ENCODE measurements at places on chromosomes 1 and 21. TPM values are rescaled to one million over a fixed set of nuclear protein-coding genes. Genes with fewer than 3 reads are reported as not detected.

Gene RGS7
- total RNA-seq = not detected

Gene PTGFR
- total RNA-seq = not detected

Gene SIPA1L2
- 1.7 TPM for total RNA-seq

Gene ANKRD35
- total RNA-seq = 0.59 TPM

Gene KCNA3
- total RNA-seq = 15.5 TPM

Gene USH2A
- not detected for total RNA-seq

Gene SH2D2A
- 315 TPM for total RNA-seq

Gene FCRL3
- 6.4 TPM for total RNA-seq

DNA sequence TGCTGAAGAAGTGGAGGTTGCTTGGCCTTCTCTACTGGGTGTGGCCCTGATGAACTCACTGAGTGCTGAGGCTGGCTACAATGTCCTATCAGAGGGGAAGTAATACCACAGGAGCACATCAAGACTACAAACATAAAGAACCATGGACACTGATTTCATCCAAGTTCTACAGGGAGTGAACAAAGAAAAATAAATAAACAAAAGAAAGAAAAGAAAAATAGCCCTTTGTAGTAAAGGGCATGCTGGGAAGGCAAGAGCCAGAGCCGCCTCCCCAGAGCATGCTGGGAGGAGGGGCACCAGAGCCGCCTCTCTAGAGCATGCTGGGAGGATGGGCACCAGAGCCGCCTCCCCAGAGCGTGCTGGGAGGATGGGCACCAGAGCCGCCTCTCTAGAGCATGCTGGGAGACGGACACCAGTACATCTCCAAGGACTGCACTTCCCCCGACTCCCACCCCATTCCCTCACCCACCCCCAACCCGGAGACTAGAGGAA, 65.9 kb downstream of the LAMC2 start:
- H3K27ac ChIP-seq = no peak overlapping the region
- H3K4me3 ChIP-seq = no peak overlapping the region
- no peaks in the 10 kb centered on the region for H3K36me3 ChIP-seq
- DNase-seq = no peak

- H3K27ac ChIP-seq = peak overlapping the region; percentile 38
- peaks cover 43% of the 10 kb centered on the region for H3K36me3 ChIP-seq
- peaks cover 40% of the 10 kb centered on the region for H3K4me1 ChIP-seq
- H3K4me3 ChIP-seq = no peak overlapping the region
Measured at GRCh38 chr1:150869683-150870082, 6.7 kb downstream of the ARNT start.

- no peaks in the 10 kb centered on the region for H3K4me1 ChIP-seq
- no peaks in the 10 kb centered on the region for H3K36me3 ChIP-seq
- DNase-seq = no peak
- H3K27ac ChIP-seq = no peak overlapping the region
- peaks cover 18% of the 10 kb centered on the region for H3K27me3 ChIP-seq
Measured at GRCh38 chr1:171357179-171357578, 43.2 kb downstream of the FMO4 start.

- DNase-seq = no peak
- H3K4me3 ChIP-seq = no peak overlapping the region
- peaks cover 45% of the 10 kb centered on the region for H3K4me1 ChIP-seq
- H3K36me3 ChIP-seq = no peaks in the 10 kb centered on the region
- no peaks in the 10 kb centered on the region for H3K27me3 ChIP-seq
Measured at GRCh38 chr21:33378081-33378480, 25.1 kb upstream of the IFNGR2 start.

GRCh38 chr1:69246710-69247109, 321.0 kb upstream of the LRRC7 start:
- no peaks in the 10 kb centered on the region for H3K4me1 ChIP-seq
- H3K36me3 ChIP-seq = no peaks in the 10 kb centered on the region
- DNase-seq = no peak
- no peaks in the 10 kb centered on the region for H3K27me3 ChIP-seq

GRCh38 chr1:100627936-100628335, 90.0 kb downstream of the GPR88 start:
- no peak overlapping the region for H3K27ac ChIP-seq
- H3K4me1 ChIP-seq = peaks cover 9% of the 10 kb centered on the region
- H3K36me3 ChIP-seq = no peaks in the 10 kb centered on the region
- DNase-seq = no peak
- no peak overlapping the region for H3K4me3 ChIP-seq

GRCh38 chr1:230589951-230590350, 52.3 kb upstream of the COG2 start:
- no peak overlapping the region for H3K27ac ChIP-seq
- H3K27me3 ChIP-seq = peaks cover 26% of the 10 kb centered on the region
- H3K4me3 ChIP-seq = no peak overlapping the region
- H3K36me3 ChIP-seq = no peaks in the 10 kb centered on the region
- H3K4me1 ChIP-seq = no peaks in the 10 kb centered on the region

DNA sequence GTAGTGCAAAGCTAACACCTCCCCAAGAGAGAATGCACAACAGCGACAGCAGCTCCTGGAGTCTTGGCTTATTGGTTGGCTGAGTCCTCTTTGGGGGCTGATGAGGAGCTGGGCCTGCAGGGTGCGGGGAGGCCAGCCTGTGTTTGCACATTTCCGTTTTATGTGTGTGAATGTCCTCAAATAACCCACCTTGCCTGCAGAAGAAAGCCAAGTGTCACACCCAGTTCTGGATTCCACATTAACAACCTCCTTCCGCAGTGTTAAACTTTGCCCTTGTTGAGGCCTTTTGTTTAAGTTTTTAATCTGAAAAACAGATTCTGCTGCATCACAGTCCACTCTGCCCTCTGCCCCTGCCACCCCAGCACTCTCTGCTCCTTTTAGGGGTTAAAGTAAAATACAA, 274.5 kb downstream of the TM2D1 start:
- H3K4me1 ChIP-seq = peaks cover 8% of the 10 kb centered on the region
- no peak overlapping the region for H3K4me3 ChIP-seq
- H3K27me3 ChIP-seq = no peaks in the 10 kb centered on the region

DNA sequence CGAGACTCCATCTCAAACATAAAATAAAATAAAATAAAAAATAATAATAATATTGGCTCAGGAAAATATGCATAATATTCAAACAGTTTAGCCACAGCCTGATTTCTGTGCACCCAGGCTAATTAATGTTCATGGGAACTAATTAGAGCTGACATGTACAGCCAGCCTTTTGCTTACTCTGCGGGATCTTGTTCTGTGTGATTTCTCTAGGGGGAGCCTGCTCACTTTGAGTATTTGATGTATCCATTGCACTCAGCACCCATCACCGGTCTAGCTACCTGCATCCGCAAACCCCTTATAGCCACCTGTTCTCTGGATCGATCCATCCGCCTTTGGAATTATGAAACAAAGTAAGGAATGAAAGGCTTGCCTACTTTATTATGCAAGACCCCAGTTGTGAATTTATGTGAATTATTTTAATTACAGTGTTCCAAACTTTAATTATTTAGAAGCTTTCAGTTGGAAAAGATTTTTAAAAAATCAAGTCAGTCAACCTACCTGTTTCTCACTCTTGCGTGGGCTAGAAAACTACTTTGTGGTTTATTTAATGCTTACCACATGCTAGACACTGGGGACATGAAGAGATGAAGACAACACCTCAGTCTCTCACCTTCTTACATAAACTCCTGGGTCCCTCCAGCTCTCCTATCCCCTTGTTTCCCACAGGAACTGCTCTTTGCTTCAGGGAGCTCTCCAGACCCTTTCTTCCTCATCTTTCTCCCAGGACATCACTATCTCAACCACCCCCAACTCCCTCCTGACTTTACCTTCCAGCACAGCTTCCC, 25.4 kb downstream of the CFAP57 start:
- H3K27me3 ChIP-seq = peaks cover 5% of the 10 kb centered on the region
- H3K4me3 ChIP-seq = no peak overlapping the region
- no peaks in the 10 kb centered on the region for H3K4me1 ChIP-seq
- H3K27ac ChIP-seq = no peak overlapping the region
- no peak for DNase-seq

GRCh38 chr1:18803151-18803791, 56.2 kb downstream of the TAS1R2 start:
- H3K36me3 ChIP-seq = no peaks in the 10 kb centered on the region
- no peaks in the 10 kb centered on the region for H3K4me1 ChIP-seq

DNA sequence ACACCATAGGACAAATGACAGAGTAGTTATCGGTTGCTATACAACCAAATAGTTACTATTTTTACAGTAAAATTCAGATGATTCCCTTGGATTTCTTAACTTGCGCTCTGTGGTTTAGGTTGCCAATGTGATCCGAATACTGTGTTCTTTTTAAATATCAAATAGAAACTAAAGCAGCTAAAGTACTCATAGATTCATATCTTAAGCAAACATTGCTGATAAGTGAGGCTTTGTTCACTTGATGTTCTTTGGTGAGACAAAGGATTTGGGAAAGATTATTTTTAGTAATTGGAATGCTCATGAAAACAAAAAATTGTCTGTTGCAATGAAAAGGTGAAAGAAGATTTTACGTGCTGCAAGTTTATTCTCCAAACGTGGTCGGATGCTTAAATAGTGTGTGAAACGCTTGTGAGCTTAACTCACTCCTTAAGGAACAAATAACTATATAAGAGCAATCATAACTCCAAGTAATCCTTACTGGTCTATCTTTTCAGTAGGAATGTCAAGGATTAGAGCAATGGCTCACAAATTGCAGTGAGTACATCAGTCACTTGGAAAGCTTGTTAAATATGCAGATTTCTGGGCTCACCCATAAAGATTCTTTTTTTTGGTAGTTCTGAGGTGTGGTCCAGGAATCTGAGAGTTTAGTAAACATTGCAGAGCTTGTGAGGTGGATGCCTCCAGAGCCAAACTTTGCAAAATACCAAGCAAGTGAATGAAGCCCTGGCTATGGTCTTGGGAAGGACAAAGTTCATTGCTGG, 31.8 kb upstream of the PDC start:
- H3K4me1 ChIP-seq = peaks cover 7% of the 10 kb centered on the region
- no peak overlapping the region for H3K4me3 ChIP-seq
- DNase-seq = no peak
- H3K27me3 ChIP-seq = no peaks in the 10 kb centered on the region
- no peaks in the 10 kb centered on the region for H3K36me3 ChIP-seq

- peaks cover 38% of the 10 kb centered on the region for H3K4me1 ChIP-seq
- no peaks in the 10 kb centered on the region for H3K27me3 ChIP-seq
- peak overlapping the region; percentile 97 for H3K4me3 ChIP-seq
- H3K36me3 ChIP-seq = no peaks in the 10 kb centered on the region
- peak overlapping the region; percentile 57 for H3K27ac ChIP-seq
- peak; percentile 51 for DNase-seq
Measured at GRCh38 chr1:23167353-23168078, 1.1 kb downstream of the LUZP1 start.

- H3K36me3 ChIP-seq = peaks cover 23% of the 10 kb centered on the region
- peak overlapping the region; percentile 83 for H3K4me3 ChIP-seq
- peak; percentile 28 for DNase-seq
- H3K27me3 ChIP-seq = peaks cover 1% of the 10 kb centered on the region
- H3K27ac ChIP-seq = peak overlapping the region; percentile 89
Measured at GRCh38 chr1:150150133-150151021, 661 bp downstream of the PLEKHO1 start.

All from activated CD8-positive, alpha-beta T cell treated with anti-CD3 and anti-CD28 coated beads for 36 hours (primary cell).